T-helper 2 cell treated with Interferon-gamma antibody and Interleukin-4, amounts not matched to agents 100 ng/mL and 5 ng/mL, for 36 hours (primary cell): ENCODE measurements at places on chromosomes 5 and 9. TPM values are rescaled to one million over a fixed set of nuclear protein-coding genes. Genes with fewer than 3 reads are reported as not detected.

The SMU1 gene
- 25.2 and 25.8 TPM in 2 replicates for total RNA-seq

The CXCL14 gene
- not detected in 2 replicates for total RNA-seq

The GABRA6 gene
- not detected in 2 replicates for total RNA-seq

The SOX30 gene
- total RNA-seq: 0.11 and 0.16 TPM in 2 replicates

The DDX4 gene
- 0.98 and 1.5 TPM in 2 replicates for total RNA-seq

The INSL6 gene
- total RNA-seq: not detected in 2 replicates

The PPP1R26 gene
- 1.0 and 1.1 TPM in 2 replicates for total RNA-seq

The CBY3 gene
- total RNA-seq: 0.32 and 0.57 TPM in 2 replicates

The ACTBL2 gene
- total RNA-seq: not detected in 2 replicates

The PCDHA6 gene
- total RNA-seq: not detected in 2 replicates

The TTLL11 gene
- total RNA-seq: 2.3 and 2.7 TPM in 2 replicates

The PTPRD gene
- total RNA-seq: not detected in 2 replicates

The GFM2 gene
- total RNA-seq: 26.9 and 28.6 TPM in 2 replicates

The CDC20B gene
- 0.14 and 0.32 TPM in 2 replicates for total RNA-seq

The DRD1 gene
- total RNA-seq: not detected in 2 replicates

The APBA1 gene
- total RNA-seq: 5.2 and 6.2 TPM in 2 replicates

The STPG3 gene
- not detected in 2 replicates for total RNA-seq

The SLC23A1 gene
- 5.2 and 6.0 TPM in 2 replicates for total RNA-seq

The ENTREP1 gene
- 0.05 TPM in 1 of 2 replicates, not detected in the other for total RNA-seq

The UBE2B gene
- 75.8 and 78.3 TPM in 2 replicates for total RNA-seq

The CDC42SE2 gene
- total RNA-seq: 152 TPM in 2 replicates

The SLC27A4 gene
- total RNA-seq: 21.6 and 22.5 TPM in 2 replicates

The TRAF2 gene
- total RNA-seq: 49.0 TPM in 2 replicates

The PPP3R2 gene
- total RNA-seq: not detected in 2 replicates

The PDZD2 gene
- not detected in 2 replicates for total RNA-seq

The IL7R gene
- 128 and 132 TPM in 2 replicates for total RNA-seq

The MYMK gene
- total RNA-seq: not detected in 2 replicates

The CARTPT gene
- total RNA-seq: not detected in 2 replicates

The GIN1 gene
- 8.0 and 10.5 TPM in 2 replicates for total RNA-seq

The EFNA5 gene
- 0.11 and 0.23 TPM in 2 replicates for total RNA-seq

The IFNA13 gene
- not detected in 2 replicates for total RNA-seq

The ADAMTS6 gene
- total RNA-seq: 2.0 TPM in 2 replicates

The CATSPER3 gene
- total RNA-seq: 0.70 and 0.95 TPM in 2 replicates

The TMEFF1 gene
- total RNA-seq: 0.16 and 0.27 TPM in 2 replicates

The SPINK6 gene
- not detected in 2 replicates for total RNA-seq

The VCP gene
- total RNA-seq: 248 and 255 TPM in 2 replicates

The LECT2 gene
- total RNA-seq: not detected in 2 replicates

The ARHGEF37 gene
- 0.68 and 0.80 TPM in 2 replicates for total RNA-seq

The NFX1 gene
- 44.0 and 45.4 TPM in 2 replicates for total RNA-seq

The PHAX gene
- total RNA-seq: 34.6 and 42.7 TPM in 2 replicates

The DCP2 gene
- 99.1 and 103 TPM in 2 replicates for total RNA-seq

The CLTA gene
- total RNA-seq: 154 and 165 TPM in 2 replicates

The SCAMP1 gene
- total RNA-seq: 16.0 and 16.2 TPM in 2 replicates

The PCDHB15 gene
- not detected in 2 replicates for total RNA-seq

The CREBRF gene
- 11.3 TPM in 2 replicates for total RNA-seq

The EXOSC3 gene
- 76.6 and 87.0 TPM in 2 replicates for total RNA-seq

The SRA1 gene
- total RNA-seq: 39.3 and 41.2 TPM in 2 replicates

The IFNA5 gene
- not detected in 2 replicates for total RNA-seq

The CCDC107 gene
- total RNA-seq: 25.6 and 27.2 TPM in 2 replicates

The CCDC183 gene
- total RNA-seq: 0.20 and 0.55 TPM in 2 replicates

The PIP5KL1 gene
- 1.7 and 2.7 TPM in 2 replicates for total RNA-seq

The MUSK gene
- total RNA-seq: not detected in 2 replicates

The RASEF gene
- total RNA-seq: not detected in 2 replicates

The PCDHGB2 gene
- 0.93 and 1.0 TPM in 2 replicates for total RNA-seq
